Activated CD4-positive, CD25-positive, alpha-beta regulatory T cell (primary cell): ENCODE measurements at places on chromosomes 13 and 19.

- no peak for DNase-seq
Observed at GRCh38 chr19:55588738-55589137, 8.1 kb upstream of the ZNF579 start.

DNA sequence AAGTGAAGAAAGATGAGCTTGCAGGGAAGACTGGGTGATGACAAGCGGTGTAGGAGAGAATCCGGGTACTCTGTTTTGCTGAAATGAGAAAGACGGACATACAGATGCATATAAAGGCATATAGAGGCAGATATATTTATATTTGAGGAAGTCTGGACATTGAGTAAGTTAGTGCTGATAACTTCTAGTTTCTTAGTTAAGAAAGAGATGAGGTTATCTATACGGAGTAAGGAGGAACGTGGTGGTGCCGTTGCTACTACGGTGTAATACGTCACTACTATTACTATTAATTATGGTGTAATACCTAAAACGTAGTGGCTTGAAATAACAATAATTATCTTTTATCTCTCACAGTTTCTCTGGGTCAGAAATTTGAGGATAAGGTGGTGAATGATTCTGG lies 9.8 kb upstream of the CPB2 start:
- no peak for DNase-seq

- DNase-seq = no peak
Observed at GRCh38 chr13:20193162-20193906, 596 bp upstream of the GJB2 start.

- DNase-seq = no peak
Observed at GRCh38 chr19:55641426-55642152, 787 bp downstream of the ZNF580 start.

DNA sequence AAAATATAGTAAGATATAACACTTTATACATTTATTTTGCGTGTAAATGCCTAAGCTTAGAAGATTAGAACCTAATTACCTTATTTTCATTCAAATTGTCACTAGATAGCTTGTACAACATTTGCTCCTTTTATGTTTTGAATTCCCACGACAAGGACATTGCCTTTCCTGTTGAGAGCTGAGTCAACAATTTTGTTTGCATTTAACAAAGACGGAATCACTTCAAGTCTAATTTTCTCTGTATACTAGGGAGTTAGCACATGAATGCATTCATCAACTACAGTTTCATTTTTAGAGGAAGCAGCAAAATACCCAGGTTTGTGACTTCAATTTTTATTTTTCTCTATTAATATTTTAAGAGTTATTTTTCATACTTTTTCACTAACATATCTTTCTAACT lies 48.7 kb upstream of the PCCA start:
- DNase-seq = no peak

GRCh38 chr19:52188822-52189734 lies 774 bp upstream of the PPP2R1A start:
- peak; percentile 98 for DNase-seq

DNA sequence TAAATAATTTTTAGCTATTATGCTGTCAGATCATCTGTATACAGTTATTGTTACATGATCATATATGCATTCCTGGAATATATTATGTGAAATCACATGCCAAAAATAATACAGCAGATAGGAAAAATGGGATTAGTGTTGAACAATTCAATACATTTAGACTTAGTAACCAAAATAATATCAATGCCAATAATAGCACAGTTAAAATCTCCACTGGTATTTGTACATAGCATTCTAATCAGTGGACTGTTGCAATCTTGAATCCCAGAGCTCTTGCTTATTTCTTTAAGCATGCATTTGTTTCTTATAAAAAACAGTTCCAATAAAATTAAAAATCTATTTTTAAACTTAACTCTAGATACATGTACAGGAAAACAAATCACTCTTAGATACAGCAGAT lies 2772.2 kb downstream of the PCDH9 start:
- DNase-seq = no peak

DNA sequence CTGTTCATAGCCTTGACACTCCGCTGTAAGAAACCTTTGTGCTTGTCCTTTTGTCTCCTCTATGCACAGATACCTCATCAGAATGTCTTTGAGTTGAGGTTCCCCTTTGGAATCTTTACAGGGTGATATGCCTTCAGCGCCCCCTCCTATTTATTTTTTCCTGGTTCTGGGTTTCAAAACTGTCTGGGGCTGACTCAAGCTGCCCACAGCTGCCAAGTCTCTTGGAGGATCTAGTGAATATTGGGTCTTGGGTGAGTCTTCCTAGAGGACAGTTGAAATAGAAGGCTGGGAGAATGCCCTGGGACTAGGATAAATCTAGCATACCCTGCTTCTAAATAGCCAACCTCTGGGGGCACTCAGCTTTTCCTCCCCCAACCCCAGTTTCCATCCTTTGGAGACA lies 930 bp downstream of the ZNF136 start:
- no peak for DNase-seq

DNA sequence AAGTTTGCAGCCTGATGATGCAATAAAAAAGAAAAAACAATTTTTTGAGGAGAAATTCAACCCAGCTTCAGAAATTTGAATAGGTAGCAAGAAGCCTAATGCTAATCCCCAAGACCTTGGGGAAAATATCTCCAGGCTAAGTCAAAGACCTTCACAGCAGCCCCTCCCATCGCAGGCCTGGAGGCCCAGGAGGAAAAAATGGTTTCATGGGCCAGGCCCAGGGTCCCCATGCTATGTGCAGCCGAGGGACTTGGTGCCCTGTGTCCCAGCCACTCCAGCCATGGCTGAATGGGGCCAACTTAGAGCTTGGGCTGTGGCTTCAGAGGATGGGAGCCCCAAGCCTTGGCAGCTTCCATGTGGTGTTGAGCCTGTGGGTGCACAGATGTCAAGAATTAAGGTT lies 210.3 kb downstream of the SUCLA2 start:
- no peak for DNase-seq

DNA sequence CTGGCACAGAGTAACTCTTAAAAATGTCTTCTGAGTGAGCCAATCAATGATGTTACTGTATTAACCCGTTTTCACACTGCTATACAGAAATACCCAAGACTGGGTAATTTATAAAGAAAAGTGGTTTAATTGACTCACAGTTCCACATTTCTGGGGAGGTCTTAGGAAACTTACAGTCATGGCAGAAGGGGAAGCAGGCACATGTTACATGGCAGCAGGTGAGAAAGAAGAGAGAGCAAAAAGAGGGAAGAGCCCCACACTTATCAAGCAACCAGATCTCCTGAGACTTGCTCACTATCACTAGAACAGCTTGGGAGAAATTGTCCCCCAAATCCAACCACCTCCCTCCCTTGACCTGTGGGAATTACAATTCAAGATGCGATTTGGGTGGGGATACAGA lies 97.6 kb upstream of the MIR17HG start:
- DNase-seq = no peak

DNA sequence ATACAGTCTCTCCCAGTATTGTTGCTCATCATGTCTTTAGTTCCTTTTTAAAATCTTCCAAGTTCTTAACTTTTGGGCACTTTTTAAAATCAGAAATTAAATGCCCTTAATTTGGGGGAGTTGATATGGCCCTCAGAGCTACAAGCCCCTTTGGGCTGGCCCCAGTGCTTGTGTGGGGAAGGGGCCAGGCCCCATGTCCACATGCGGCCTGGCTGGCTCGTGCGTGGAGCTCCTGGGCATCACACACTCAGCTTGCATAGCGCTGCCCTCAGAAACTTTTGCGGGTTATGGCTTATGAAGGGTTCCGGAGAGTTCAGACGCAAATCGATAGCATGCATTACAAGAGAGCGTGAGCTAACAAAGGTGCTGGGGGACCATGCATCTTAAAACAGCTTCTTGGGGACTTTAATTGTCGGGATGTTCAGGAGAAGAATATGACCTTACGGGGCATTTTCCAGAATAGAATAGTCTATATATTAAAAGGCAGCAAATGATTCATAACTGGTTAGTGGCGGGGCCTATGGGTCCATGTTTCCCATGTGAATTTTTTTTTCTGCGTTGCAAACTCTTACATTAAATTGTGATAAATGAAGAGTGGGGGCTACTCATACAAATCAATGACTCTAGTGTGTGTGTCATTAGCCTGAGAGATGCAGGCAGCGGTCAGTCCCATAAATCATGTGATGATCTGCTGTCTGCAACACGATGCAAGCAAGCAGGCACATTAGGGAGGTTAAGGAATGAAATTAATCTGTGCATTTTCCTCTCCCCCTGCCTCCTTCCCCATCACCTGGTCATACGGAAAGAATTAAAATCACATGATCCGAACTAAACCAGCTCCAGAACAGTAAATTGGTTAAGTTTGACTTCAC lies 185.8 kb upstream of the TSHZ3 start:
- no peak for DNase-seq

DNA sequence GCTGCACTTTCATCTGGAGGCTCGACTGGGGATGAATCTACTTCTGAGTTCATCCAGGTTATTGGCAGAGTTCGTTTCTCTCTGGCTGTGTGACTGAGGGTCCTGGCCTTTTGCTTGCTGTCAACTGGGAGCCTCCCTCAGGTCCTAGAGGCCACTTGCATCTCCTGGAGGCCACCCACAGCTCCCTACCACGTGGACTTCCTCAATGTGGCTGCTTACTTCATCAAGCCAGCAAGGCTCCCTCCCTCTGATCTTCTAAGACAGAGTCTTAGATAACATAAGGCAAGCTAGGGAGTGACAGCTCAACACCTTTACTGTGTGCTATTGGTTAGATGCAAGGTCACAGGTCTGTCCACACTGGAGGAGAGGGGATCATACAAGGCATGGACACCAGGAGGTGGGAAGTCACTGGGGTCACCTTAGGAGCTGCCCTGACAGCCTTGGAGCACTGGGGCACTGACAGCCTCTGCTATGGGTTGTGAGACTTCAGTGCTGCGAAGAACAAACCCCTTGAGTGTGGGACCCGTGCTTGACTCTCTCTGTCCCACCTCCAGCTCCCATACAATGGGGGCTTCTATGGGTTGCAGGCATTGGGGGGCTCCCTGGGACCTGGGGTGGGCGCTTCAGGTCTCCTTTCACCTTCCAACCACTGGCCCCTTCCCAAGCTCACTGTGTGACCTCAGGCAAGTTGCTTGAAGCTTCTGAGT lies 5.3 kb downstream of the FAM187B start:
- no peak for DNase-seq

- no peak for DNase-seq
Observed at GRCh38 chr19:35120492-35120891, 4.9 kb downstream of the FXYD3 start.

DNA sequence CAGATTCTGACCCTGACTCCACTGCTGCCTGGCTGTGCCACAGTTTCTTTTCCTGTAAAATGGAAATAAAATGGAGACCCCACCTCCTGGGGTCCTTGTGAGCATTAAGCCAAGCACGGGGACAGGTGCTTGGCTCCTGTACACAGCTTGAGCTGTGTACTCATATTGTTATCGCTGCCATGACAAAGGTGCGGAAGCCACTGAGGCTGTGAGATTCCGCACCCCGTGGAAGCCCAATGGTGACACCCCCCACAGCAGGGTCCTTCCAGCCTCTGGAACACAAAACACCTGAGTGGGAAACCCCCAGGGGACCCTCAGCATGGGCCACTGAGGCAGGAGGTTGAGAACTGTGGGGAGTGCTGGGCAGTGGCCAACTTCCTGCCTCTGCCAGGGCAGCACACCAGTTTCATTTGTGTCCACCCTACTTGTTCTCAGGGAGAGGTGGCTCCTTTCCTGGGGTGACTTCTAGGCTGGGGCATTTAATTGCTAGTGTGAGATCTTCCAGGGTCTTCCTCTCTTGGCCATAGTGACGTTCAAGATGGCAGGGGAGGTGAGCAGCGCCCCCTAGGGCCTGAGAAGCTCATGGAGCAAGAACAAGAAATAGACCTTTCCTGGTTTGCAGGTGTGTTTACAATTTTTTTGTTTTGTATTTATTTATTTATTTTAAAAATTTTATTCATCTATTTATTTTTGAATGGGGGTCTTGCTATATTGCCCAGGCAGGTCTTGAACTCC lies 5.4 kb upstream of the JSRP1 start:
- no peak for DNase-seq

DNA sequence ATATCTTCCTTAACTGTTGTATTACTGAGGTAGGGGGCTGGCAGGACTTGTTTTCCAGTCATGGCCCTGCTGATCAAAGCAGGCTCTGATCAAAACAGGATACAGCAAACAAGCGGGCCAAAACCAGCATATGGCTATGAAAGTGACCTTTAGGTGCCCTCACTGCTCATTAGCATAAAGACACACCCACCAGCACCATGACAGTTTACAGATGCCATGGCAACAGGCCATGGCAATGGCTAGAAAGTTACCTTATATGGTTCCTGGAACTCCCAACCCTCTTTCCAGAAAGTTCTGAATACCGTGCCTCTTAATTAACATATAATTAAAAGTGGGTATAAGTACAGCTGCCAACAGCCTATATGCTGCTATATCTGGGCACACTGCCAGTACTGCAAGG lies 551.4 kb upstream of the SGCG start:
- DNase-seq = no peak

DNA sequence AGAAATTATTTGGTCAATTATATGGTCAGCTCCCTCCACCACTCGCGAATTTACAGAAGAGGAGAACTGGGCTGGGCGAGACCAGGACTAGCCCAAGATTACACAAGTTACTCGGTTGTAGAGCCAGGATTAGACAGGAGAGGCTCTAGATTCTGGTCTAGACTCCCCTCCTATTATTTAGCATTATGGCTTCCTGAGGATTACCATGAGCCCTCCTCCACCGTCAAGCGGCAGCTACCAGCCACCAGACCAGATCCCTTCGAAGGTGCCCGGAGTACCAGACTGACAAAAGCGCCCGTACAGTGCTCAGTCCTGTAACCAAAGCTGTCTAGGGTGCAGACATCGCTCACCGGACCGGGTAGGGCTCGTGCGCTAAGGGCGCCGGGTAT lies 497 bp upstream of the MLNR start:
- no peak for DNase-seq

DNA sequence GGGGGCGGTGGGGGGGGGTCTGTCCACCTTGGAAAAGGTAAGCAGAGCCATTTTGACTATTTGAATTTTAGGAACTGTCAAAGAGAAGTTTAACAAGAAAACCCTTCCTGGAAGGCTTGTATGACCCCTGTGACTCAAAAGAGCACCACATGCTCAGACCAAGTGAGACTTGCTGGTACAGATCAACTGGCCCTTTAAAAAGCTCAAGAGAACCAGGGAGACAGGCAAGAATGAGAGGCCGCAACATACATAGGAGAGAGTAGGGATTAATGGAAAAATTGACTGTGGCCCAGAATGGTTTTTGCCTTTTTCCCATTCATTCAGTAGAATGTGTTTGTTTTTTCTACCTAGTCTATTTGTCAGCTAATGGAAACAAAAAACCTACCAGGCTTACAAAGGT lies 26.2 kb upstream of the ATP8A2 start:
- no peak for DNase-seq

DNA sequence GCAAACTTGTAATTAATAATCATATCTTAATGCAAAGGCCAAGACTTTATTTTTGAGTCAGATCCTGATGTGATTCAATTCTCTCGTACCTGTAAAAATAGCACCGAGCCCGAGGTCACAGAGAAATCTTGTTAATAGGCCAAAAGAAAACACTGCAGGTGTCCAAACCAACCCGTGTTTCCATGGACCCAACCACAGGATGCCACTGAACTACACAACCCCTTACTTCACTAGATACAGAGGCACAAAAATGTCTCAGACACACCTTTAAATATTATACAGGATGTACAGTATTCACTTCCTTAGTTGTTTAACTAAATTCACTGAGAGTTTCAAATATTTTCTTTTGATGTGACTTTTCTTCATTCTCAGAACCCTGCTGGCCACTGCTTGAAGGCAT lies 530.9 kb downstream of the MYO16 start:
- no peak for DNase-seq

- DNase-seq = no peak
Observed at GRCh38 chr13:112658808-112659207, 31.0 kb upstream of the ATP11A start.
